Daoy (cell line): ENCODE measurements at places on chromosomes 7 and 10. TPM values are rescaled to one million over a fixed set of nuclear protein-coding genes. Genes with fewer than 3 reads are reported as not detected.
A peak's percentile ranks its signal among the peaks of the same experiment; 100 is the strongest.

DNA sequence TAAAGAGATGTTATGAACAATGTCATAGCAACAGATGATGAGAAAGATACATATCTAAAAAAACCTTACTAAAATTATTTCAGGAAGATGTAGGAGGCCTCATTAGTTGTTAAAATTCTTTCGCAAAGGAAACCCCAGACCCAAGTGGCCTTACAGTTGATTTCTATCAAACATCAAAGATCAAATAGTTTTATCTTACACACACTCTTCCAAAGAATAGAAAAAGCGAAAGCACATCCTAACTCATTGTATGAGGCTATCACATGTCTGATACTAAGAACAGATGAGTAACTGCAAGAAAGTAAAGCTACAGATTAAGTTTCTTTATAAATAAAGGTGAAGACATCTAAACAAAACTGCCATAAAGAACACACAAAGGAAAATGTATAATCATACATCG lies 82.9 kb upstream of the GDF10 start:
- no peak for DNase-seq

GRCh38 chr7:40059057-40059456 lies 75.4 kb downstream of the MPLKIP start:
- DNase-seq: no peak

DNA sequence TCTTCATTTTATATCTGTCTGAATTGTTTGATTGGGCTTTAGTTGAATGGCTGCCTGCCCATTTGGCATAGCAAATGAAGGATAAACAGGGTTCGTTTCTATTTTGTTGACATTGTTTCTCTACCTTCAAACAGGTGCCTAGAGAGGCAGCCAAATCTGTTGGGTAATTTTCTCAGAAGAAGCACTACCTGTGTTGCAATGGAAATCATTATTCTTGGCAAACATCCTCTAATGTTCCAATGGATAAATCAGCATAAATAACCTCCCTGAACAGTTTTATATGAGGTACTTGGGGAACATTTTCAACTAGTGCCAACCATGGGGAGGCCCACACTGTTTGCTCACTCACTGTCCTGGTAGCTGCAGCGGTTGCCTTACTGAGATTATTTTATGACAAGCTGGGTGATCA lies 64.4 kb upstream of the PLPP4 start:
- no peak for DNase-seq

GRCh38 chr10:132277311-132277741 lies 30.4 kb downstream of the STK32C start:
- DNase-seq: no peak

DNA sequence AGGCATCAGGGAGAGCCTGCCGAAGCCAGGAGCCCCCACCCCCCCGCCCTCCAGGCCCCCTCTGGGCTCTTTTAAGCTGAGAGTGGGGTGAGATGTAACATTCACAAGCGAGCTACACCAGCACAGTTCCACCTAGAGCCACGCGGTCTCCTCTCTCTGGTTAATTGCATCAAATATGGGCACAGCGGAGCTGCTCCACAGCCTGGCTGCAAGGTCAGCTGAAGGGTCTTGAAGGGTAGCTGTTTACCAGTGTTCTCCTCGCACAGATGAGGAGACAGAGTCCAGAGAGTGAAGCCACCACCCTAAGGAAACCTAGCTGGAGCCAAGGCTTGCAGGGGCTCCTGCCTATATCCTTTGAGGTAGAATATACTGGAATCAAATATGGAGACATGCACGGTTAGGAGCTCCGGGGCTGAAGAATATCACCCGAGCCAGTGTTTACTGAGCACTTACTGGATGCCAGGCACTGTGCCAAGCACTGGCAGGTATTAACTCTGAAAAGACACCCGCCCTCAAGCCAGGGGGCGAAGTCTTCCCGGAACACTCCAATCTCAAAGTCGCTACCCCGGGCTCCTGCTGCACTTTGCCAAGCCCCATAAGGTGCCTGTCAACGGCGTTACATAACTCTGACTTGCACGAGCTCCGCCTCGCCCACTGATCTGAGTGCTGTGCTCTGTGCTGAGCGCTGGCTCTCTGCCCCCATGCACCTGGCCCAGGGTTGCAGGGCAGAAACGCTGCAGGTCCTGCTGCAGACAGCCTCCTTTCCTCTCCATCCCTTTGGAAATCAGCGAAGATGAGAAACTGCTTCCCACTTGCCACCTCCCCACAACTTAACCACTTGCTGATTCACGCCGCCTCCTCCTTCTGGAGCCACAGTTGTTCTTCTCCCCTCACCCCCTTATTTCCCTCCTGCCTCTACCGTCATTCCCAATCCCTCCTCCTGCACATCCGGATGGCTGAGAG lies 5.4 kb downstream of the CHST15 start:
- peak; percentile 72 for DNase-seq

- no peak for DNase-seq
These were observed 28.6 kb downstream of the PARD3 start for GRCh38 chr10:34786464-34786863.

DNA sequence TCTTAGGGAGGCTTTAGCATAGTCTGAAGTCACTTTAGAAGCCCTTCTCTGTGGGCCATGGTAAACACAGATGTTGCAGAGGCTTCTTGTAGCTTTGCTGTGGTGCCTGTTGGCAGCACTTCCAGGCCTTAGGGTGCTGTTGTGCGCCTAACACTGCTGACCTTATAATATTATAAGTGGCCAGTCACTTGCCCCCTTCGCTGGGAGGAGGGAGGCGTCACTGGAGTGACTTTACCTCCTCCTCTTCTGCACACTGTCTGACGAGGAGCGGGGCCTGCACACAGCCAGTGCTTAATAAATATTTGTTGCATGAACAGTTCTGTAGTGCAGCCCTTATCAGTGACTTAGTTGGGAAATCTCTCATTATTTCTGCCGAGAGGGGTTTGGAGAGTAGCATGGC lies 63.3 kb downstream of the WDR37 start:
- no peak for DNase-seq

- DNase-seq: no peak
These were observed 132.2 kb downstream of the MAD1L1 start for GRCh38 chr7:2100278-2101208.

GRCh38 chr7:34081935-34082334 lies 176.6 kb downstream of the BMPER start:
- no peak for DNase-seq

GRCh38 chr10:69878038-69878437 lies 76.3 kb downstream of the COL13A1 start:
- DNase-seq: no peak

DNA sequence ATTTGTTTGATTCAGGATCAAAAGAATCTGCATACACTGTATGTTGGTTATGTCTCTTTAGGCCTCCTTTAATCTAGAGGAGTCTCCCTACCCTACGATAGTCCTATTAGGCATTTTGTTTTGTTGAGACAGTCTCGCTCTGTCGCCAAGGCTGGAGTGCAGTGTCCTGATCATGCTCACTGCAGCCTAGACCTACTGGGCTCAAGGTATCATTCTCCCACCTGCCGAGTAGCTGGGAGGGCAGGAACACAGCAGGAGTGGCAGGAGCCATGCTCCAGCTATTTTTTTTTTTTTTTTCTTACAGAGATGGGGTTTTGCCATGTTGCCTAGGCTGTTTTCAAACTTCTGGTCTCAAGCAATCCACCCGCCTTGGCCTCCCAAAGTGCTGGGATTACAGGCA lies 123.0 kb upstream of the DKK1 start:
- no peak for DNase-seq

- peak; percentile 24 for DNase-seq
These were observed 12.0 kb downstream of the IFRD1 start for GRCh38 chr7:112462236-112462635.

Gene LRRC17
- total RNA-seq: 88.4 and 107 TPM in 2 replicates

Gene ZNF467
- total RNA-seq: 0.34 and 0.80 TPM in 2 replicates

Gene LRIT1
- not detected in 2 replicates for total RNA-seq

Gene PHKG1
- 1.5 TPM in 1 of 2 replicates, not detected in the other for total RNA-seq

Gene SVIL
- 15.3 and 22.9 TPM in 2 replicates for total RNA-seq

Gene CALCR
- not detected in 2 replicates for total RNA-seq

Gene RPEL1
- 0.06 TPM in 2 replicates for total RNA-seq

Gene SPDYE16
- total RNA-seq: under 0.01 TPM in 1 of 2 replicates, not detected in the other

Gene ASAH2
- 0.06 and 0.46 TPM in 2 replicates for total RNA-seq
